ENCODE measurements at places on chromosomes 16 and 17. TPM values are rescaled to one million over a fixed set of nuclear protein-coding genes. Genes with fewer than 3 reads are reported as not detected.
A peak's percentile ranks its signal among the peaks of the same experiment; 100 is the strongest.

LHX1 gene
- not detected for total RNA-seq

PGP gene
- total RNA-seq: 14.4 TPM

SNX20 gene
- total RNA-seq: 0.76 TPM

NLGN2 gene
- 81.9 TPM for total RNA-seq

SRSF2 gene
- 127 TPM for total RNA-seq

GDPD3 gene
- total RNA-seq: 1.4 TPM

DNA sequence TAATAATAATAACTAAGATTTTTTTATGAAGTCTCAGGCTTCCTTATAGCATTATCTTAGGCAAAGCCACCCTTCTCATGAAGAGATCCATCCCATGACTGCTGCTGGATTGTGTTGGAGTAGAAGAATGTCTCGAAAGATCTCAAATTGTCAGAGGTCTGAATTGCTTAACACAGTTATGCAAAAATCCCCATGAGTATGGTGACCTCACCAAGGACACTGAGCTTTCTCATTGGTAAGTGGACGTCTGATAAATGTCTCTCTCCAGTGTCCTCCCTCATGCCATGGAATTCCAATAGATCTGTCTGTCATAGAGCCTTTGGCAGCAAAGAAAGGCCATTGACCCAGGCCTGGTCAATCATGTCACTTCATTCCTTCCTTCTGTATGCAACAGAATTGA lies 264.5 kb downstream of the CDH11 start:
- H3K4me3 ChIP-seq: no peak overlapping the region
- no peaks in the 10 kb centered on the region for H3K27me3 ChIP-seq
- H3K27ac ChIP-seq: no peak overlapping the region

DNA sequence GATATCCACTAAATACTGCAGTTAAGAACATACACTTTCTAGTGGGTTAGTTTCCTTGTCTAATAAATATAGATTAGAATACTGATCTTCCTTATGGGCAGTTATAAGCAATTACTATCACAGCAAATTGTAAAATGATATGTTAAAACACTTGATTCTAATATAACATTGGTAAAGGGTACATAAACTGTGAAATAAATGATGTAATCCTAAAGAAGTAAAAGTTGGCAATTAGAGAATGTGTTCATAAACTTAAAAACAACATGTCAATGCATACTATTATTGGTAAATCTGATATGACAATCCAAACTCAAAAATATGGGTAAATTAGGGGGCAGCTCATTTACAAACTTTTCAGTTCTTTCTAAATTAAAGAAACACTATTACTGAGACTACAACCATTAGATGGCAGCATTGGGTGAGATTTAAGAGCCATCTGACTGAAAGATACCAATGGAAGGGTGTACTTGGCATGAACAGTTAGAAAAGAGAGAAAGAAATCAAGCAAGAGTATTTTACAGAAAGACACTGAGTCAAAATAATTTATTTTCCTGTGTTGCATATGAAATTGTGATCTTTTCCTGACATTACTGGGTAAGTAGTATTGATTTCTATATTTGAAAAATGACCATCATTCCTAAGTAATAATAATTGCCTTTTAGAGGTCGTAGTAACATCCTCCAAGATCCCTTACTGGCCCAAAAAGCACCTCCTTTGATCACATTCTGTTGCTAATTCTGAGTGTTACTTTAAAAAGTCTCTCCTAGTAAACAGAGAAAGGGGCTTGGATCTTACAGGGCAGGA lies 119.6 kb downstream of the SPAG9 start:
- no peak overlapping the region for H3K4me3 ChIP-seq

DNA sequence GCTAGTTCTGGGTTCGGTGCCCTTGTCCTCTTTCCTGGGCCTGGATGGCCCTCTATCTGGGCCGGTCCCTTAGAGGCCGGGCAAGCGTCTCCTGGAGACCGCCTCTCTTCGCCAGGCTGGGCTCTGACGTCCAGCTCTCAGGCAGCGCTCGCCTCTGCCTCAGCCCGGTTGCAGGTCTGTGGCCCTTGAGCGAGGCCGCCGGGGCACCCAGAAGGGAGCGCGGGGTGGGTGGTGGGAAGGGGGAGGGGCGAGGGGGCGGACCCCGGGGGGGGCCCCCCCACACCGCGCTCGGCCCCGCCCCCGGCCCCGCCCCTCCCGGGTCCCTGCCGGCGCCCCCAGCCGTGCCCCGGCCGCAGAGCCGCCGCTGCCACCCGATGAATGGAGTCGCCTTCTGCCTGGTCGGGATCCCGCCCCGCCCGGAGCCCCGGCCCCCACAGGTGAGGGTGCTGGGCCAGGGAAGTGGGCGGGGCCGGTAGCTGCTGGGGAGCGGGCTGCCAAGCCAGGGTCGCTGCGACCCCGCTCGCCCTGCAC lies at the start of gene ARHGAP23:
TSS of gene ARHGAP23 (plus strand) at position 353 of the 531 bp plus-strand sequence. CDS start at position 375, 22 bp downstream.
- H3K27me3 ChIP-seq: no peaks in the 10 kb centered on the region
- H3K36me3 ChIP-seq: no peaks in the 10 kb centered on the region

DNA sequence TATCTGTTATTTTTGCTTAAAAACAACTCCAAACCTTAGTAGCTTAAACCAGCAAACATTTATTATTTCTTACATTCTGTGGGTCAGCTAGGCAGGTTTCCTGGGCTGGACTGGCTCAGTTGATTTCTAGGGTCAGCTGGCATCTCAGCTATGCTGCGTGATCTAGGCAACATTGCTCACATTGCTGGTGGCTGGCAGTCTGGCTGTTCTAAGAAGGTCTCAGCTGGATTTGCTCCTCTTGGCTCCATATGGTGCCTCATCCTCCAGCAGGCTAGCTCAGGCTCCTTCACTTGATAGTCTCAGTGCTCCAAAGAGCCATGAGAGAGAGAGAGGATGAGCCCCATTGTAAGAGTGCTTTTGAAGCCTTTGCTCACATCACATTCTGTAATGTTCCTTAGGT lies 470.6 kb upstream of the CDH5 start:
- H3K27ac ChIP-seq: no peak overlapping the region
- DNase-seq: no peak
- no peak overlapping the region for H3K4me3 ChIP-seq
- no peaks in the 10 kb centered on the region for H3K27me3 ChIP-seq
- no peaks in the 10 kb centered on the region for H3K36me3 ChIP-seq
- H3K4me1 ChIP-seq: no peaks in the 10 kb centered on the region

DNA sequence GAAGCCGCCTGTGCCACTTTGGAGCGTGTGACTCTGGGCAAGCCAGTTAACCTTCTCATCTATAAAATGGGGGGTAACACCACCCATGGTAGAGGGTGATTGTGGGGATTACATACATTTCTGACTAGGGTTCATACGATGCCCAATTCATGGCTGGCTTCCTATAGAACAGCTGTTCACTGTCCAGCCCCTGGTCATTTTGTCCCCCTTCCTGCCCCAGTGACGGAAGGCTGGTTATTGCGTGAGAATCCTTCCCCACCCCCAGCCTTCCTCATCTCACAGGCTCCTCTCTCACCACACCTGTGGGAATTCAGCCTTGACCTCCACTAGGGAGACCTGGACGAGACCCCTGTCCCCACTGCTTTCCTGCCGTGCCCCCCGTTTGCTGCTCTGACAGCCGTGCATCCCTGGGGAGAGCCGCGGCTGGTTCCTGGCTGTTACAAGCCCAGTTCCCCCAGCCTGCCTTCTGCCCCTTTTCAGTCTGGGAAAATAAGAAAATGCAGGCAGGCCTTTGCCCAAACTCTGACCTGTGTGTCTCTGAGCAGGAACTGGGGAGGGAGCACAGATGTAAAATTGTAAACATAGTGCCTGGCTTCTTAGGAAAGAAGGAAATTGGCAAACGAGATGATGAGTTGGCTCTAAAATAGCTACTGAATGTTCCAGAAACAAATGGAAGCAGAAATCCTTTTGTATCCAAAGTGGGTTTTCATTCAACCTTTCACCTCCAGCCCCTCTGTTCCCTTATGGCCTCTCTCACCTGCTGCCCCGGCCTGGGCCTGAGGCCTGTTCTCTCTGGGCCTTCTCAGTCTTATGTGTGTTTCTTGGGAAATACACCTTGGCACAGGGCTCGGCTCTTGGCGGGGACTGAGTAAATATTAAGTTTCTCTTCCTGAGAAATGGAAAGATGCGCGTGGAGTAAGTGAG lies 67.3 kb downstream of the OR1D5 start:
- no peak for DNase-seq
- no peak overlapping the region for H3K4me3 ChIP-seq
- H3K27me3 ChIP-seq: no peaks in the 10 kb centered on the region
- H3K36me3 ChIP-seq: no peaks in the 10 kb centered on the region
- H3K27ac ChIP-seq: peak overlapping the region; percentile 49

- no peaks in the 10 kb centered on the region for H3K4me1 ChIP-seq
- no peak overlapping the region for H3K4me3 ChIP-seq
- H3K27ac ChIP-seq: no peak overlapping the region
- no peak for DNase-seq
Observed at GRCh38 chr16:79613009-79613408, 12.5 kb upstream of the MAF start.

GRCh38 chr16:67528222-67528869 lies at the start of gene RIPOR1:
RIPOR1 (plus strand) TSS chr16:67528829; CDS start chr16:67538447, 9,618 bp downstream.
- no peaks in the 10 kb centered on the region for H3K36me3 ChIP-seq
- H3K27me3 ChIP-seq: no peaks in the 10 kb centered on the region
- H3K4me1 ChIP-seq: no peaks in the 10 kb centered on the region

DNA sequence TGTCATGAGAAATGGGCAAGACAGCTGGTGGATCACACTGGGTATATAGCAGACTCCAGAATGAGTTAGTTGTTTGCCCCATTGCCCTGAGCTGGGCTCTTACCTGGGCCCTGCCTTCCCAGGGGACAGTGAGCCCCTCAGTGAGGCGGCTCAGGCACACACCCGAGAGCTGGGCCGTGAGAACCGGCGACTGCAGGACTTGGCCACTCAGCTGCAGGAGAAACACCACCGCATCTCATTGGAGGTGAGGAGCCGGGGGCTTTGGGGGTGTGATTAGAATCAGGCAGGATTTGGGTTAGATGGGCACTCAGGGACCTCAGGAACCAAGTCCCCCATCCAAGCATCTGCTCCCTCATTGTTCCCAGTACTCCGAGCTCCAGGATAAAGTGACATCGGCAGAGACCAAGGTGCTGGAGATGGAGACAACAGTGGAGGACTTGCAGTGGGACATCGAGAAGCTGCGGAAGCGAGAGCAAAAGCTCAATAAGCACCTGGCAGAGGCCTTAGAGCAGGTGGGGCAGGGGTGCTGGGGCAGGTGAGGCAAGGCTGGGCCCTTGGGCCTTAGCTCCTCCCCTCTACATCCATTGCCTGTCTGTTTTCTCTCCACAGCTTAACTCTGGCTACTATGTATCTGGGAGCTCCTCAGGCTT lies 2.8 kb downstream of the RNF40 start:
- H3K27ac ChIP-seq: no peak overlapping the region
- no peak for DNase-seq
- peaks cover 7% of the 10 kb centered on the region for H3K4me1 ChIP-seq
- no peak overlapping the region for H3K4me3 ChIP-seq
- no peaks in the 10 kb centered on the region for H3K36me3 ChIP-seq

- H3K36me3 ChIP-seq: no peaks in the 10 kb centered on the region
- no peaks in the 10 kb centered on the region for H3K27me3 ChIP-seq
- H3K27ac ChIP-seq: no peak overlapping the region
- H3K4me1 ChIP-seq: no peaks in the 10 kb centered on the region
- no peak for DNase-seq
Observed at GRCh38 chr17:18959071-18959844, 7.3 kb downstream of the SLC5A10 start.

DNA sequence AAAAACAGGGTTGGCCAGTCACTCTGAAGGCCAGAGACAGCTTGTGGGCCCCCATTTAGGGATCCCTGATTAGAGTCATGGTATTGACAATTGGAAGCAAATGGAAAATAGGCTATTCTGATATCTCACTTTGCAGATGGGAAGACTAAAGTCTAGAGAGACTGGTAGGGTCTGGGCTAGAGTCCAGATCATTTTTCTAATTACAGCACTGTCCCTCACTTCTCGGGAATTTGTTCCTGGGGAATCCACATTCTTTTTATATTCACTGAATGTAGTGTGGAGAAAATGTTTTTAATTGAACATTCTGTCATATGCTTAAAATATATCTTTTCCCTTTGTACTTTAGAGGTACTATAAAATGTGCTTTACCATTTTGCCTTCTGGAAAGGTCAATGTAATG lies 1.1 kb downstream of the KATNIP start:
- H3K4me1 ChIP-seq: peaks cover 3% of the 10 kb centered on the region
- H3K27ac ChIP-seq: no peak overlapping the region
- no peak for DNase-seq
- no peaks in the 10 kb centered on the region for H3K36me3 ChIP-seq
- H3K27me3 ChIP-seq: no peaks in the 10 kb centered on the region

- DNase-seq: no peak
- no peaks in the 10 kb centered on the region for H3K36me3 ChIP-seq
- no peaks in the 10 kb centered on the region for H3K4me1 ChIP-seq
- H3K4me3 ChIP-seq: no peak overlapping the region
Observed at GRCh38 chr17:79943347-79944241, 92.1 kb downstream of the TBC1D16 start.

GRCh38 chr17:7848739-7849129 lies 6.1 kb upstream of the TMEM88 start:
- no peak overlapping the region for H3K27ac ChIP-seq
- no peaks in the 10 kb centered on the region for H3K36me3 ChIP-seq
- no peak overlapping the region for H3K4me3 ChIP-seq
- H3K27me3 ChIP-seq: no peaks in the 10 kb centered on the region

- H3K36me3 ChIP-seq: no peaks in the 10 kb centered on the region
- no peak overlapping the region for H3K27ac ChIP-seq
- H3K27me3 ChIP-seq: no peaks in the 10 kb centered on the region
- DNase-seq: no peak
Observed at GRCh38 chr16:56753410-56753809, 23.5 kb downstream of the NUP93 start.

GRCh38 chr17:2337544-2338314 lies 428 bp downstream of the SGSM2 start:
- peak overlapping the region; percentile 90 for H3K27ac ChIP-seq
- H3K4me1 ChIP-seq: peaks cover 5% of the 10 kb centered on the region
- peak; percentile 54 for DNase-seq

DNA sequence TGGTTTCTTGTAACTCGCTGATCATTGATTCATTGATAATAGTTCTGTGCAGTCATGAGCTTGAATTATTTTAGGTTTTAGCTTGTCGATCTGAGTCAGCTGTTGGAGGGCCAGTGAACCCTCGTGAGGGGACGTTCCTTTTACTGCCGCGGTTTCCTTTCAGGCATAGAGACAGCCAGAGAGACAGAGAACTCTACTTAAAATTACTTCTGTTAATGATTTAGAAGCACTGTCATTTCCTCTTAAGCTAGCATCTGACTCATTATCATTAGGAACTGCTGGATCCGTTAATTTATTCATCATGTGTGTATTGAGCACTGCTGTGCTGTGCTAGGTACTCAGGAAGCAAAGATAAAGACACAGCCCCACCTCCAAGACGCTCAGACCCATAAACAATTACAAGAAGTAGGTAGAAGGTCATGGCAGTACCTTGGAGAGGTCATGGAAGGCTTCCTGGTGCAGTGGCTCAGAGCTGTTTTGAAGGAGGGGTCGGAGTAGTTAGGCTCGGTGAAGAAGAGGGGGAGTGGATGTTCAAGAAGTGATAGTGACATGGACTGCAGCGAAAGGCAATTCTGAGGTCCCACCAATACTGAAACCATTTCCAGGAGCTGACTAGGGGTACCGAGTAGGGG lies 3.3 kb downstream of the PGS1 start:
- H3K4me1 ChIP-seq: peaks cover 34% of the 10 kb centered on the region
- H3K4me3 ChIP-seq: no peak overlapping the region
- H3K36me3 ChIP-seq: no peaks in the 10 kb centered on the region
- peak overlapping the region; percentile 25 for H3K27ac ChIP-seq
- no peaks in the 10 kb centered on the region for H3K27me3 ChIP-seq
